ENCODE measurements at places on chromosomes 5 and 9.

- DNase-seq, result no peak
Measured at GRCh38 chr5:171623551-171624097, 162.0 kb upstream of the SMIM23 start.

GRCh38 chr9:5466766-5467165, 16.4 kb downstream of the CD274 start:
- DNase-seq, result no peak

GRCh38 chr9:110178281-110178680, 29.7 kb downstream of the C9orf152 start:
- DNase-seq, result no peak

GRCh38 chr5:4866817-4867216, 273.3 kb upstream of the ADAMTS16 start:
- no peak for DNase-seq

DNA sequence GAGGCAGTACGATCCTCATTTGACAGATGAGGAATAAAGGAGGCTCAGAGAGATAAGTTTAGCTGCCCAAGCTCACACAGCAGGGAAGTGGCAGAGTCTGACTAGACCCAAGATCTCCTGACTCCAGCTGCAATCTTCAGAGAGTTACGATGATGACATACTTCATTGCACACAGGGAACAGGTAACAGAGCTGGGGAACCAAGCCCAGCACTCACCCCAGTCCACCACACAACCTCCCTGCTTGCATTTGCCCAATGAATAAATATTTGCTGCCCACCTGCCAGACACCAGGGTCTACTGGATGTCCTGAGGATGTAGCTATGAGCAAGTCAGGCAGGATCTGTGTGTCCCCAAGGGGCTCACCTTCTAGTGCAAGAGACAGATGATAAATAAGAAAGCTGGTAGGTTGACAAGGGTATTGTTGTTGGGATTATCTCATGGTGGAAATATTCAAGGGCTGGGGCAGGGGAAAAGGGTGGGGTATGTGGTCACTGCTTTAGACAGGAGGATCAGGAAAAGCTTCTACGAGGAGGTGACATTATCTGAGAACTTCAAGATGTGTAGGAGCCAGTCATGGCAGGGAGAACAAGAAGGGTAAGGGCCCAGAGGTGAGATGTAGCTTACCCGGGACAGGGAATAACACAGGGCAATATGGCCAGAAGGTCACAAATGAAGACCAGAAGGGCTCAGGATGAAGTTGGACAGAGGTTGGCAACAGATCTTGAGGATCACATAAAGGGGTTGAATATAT, 28.6 kb upstream of the CPEB4 start:
- no peak for DNase-seq

- no peak for DNase-seq
Measured at GRCh38 chr5:125583321-125584139, 837.1 kb upstream of the ZNF608 start.

DNA sequence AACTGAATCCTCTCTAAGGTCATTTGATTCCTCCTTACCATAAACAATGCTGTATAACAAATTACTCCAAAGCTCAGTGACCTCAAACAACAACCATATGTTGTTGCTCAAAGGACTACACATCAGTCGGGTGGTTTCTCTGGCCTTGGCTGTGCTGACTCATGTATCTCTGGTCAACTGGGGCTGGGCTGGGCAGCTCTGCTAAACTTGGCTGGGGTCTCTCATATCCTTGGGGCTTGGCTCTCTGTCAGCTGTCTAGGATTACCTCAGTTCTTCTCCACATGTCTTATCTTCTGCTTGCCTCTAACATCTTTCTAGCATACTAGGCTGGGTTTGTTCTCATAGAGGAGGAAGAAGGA, 86.4 kb downstream of the GALNT10 start:
- no peak for DNase-seq

GRCh38 chr5:176915906-176916305, 16.8 kb upstream of the HK3 start:
- DNase-seq, result no peak

- DNase-seq, result peak; percentile 4
Measured at GRCh38 chr9:19446361-19446861, 37.6 kb downstream of the ACER2 start.

- DNase-seq, result peak; percentile 50
Measured at GRCh38 chr5:103546858-103547257, 15.7 kb downstream of the NUDT12 start.

DNA sequence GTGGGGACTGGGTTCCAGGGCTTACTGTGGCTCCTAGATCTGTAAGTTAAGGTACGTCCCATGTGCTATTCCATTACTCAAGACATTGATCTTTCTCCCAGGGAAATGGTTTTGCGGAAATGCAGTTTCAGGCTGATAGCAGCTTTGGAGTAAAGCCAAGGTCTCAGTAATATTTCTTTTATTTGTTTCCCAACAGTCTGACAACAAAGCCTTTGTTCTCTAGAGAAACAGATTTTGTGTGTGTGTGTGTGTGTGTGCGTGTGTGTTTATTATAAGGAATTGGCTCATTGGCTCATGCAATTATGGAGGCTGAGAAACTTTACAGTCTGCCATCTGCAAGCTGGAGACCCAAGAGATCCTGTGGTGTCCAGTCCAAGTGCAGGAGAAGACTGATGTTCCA, 12.1 kb upstream of the POC5 start:
- no peak for DNase-seq

GRCh38 chr5:30156156-30156555, 1037.3 kb upstream of the CDH6 start:
- DNase-seq, result no peak

GRCh38 chr5:64834611-64835010, 65.9 kb downstream of the CWC27 start:
- no peak for DNase-seq

GRCh38 chr9:38308136-38308535, 84.4 kb upstream of the ALDH1B1 start:
- no peak for DNase-seq

GRCh38 chr9:79396168-79396567, 175.6 kb upstream of the TLE4 start:
- DNase-seq, result peak; percentile 80

- no peak for DNase-seq
Measured at GRCh38 chr9:89732939-89733324, 128.1 kb downstream of the GADD45G start.

DNA sequence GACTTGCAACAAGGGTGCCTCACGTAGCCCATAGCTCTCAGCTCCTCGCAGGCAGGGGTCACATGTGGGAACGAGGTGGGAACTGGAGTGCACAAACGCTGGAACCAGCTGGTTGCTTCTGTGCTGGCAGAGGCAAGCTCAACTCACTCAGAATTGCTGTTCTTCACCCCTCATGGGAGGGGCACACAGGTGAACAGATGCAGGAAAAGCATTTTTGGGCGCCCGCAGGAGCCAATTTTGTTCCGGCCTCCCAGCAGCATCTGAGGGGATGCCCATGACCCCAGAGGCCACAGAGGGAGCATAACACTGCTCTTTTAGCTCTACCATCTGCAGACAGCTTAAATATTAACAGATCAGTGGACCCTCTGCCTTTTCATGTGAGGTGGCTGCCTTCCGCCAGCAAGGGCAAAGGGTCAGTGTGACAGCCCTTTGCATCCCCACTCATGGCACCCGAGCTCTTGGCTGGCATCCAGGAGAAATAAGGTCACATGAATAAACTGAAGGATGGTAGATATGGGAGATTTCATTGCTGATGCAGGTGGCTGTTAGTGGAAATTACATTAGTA, 196.2 kb downstream of the SLCO4C1 start:
- DNase-seq, result peak; percentile 0

DNA sequence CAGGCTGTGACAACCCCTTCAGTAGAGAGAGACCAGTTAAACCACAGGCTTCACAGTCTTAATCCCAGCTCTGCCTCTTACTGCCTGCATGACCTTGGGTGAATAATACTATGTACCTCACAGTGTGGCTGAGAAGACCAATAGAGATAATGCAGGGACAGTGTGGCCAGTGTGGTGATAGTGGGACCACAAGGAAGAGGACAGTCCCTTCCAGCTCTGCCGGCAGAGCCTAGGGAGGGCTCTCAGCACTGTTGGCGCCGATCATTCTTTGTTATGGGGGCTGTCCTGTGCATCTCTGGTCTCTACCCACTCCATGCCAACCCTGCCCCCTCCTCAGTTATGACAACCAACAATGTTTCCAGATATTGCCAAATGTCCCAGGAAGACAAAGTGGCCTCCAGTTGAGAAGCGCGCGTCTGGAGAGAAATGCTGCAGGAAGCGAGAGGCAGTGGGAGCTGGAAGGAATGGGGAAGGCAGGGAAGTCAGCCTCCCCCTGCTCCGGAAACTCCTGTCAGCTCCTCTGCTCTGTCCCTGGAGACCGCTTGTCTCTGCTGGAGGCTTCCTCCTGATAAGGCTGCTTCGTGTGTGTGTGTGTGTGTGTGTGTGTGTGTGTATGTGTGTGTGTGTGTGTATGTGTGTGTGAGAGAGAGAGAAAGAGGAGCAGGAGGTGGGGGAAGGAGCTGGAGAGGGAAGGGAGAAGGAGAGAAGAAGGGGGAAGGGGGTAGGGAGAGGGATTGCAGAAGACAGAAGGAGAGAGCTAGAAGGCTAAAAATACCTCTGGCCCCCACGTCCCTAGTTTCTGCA, 31.8 kb upstream of the FABP6 start:
- no peak for DNase-seq

- DNase-seq, result no peak
Measured at GRCh38 chr5:135007305-135007704, 26.7 kb downstream of the PITX1 start.
